ENCODE measurements at places on chromosomes 4 and X.
A peak's percentile ranks its signal among the peaks of the same experiment; 100 is the strongest.

- no peak for DNase-seq
Observed at GRCh38 chrX:71321731-71322130, 20.2 kb downstream of the ITGB1BP2 start.

GRCh38 chrX:78199851-78200250, 60.4 kb upstream of the TAF9B start:
- peak; percentile 31 for DNase-seq

GRCh38 chrX:132046533-132046932, 23.4 kb downstream of the STK26 start:
- no peak for DNase-seq

- no peak for DNase-seq
Observed at GRCh38 chrX:53031380-53031779, 17.2 kb upstream of the GPR173 start.

DNA sequence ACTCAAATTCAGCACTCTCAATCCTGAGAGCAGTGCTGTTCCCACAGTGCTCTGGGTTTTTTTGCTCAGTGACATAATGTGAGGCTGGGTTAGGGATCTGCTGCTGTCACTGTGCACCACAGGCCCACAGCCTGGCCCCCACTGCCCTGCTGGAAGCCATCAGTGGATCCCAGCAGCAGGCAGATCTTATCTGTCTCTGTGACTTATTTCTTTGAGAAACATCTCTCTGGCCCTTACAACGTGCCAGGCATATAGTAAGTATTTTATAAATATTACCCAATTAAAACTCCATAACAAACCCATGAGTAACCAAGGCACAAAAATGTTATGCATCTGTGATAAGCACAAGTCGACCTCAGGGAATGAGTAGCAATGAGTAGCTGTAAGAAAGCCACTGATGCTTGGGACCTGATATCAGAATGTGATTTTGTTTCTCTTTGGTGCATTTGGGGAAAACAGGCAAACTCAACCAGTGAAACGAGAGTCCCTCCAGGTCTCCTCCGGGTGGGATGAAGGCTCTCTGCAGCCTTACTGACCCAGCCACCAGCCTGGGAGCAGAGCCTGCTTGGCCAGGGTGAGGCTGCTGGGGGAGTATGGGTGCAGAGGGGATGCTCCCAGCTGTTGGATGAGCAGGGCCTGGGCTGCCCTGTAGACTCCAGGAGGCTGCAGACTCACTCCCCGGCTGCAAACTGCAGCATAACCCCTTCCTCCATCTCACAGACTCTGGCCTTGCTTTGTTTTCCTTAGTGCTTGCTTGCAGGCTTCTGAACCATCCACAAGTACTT, 172.7 kb upstream of the LNX1 start:
- peak; percentile 82 for DNase-seq

- peak; percentile 36 for DNase-seq
Observed at GRCh38 chr4:137226900-137227299, 305.4 kb downstream of the PCDH18 start.

DNA sequence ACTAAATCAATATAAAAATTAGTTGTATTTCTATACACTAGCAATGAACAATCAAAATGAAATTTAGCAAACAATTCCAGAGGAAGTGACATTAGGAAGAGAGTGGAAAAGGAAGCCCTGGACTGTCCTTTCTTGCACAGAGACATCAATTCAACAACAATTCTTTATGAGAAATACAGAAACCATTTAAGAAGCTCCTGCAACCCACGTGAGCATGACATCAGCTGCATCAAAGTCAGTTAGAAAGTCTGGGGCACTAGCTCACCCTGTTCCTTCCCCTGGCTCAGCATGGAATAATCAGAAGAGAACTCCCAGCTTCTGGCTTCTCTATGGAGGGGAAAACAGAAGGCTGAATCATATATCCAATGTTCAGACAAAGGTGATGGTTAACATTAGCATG, 48.6 kb upstream of the STARD8 start:
- no peak for DNase-seq

DNA sequence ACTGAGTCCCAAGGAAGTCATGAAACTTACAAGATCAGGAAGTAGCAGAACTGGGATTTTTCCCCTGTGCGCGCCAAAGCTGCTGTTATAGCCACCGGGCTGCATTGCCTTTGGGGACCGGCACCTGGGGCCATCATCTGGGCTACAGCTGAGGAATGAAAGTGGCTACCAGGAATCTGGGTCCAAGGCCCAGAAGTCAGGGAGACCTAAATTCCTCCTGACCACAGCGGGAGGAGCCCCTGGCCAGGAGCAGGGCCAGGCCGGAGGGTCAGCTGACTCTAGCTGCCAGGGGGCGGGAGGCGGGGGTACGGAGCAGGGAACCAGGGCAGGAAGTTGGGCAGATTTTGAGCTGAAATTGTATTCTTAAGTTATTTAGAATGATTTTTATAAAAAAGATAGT, 242.4 kb downstream of the EVC2 start:
- DNase-seq: no peak

- DNase-seq: peak; percentile 70
Observed at GRCh38 chr4:145840162-145840768, 98.4 kb downstream of the ZNF827 start.
